ENCODE measurements at places on chromosomes 11 and 22. TPM values are rescaled to one million over a fixed set of nuclear protein-coding genes. Genes with fewer than 3 reads are reported as not detected.

- peaks cover 18% of the 10 kb centered on the region for H3K27me3 ChIP-seq
- no peak for DNase-seq
- H3K4me1 ChIP-seq: no peaks in the 10 kb centered on the region
- H3K27ac ChIP-seq: no peak overlapping the region
- no peaks in the 10 kb centered on the region for H3K36me3 ChIP-seq
These were observed 18.3 kb upstream of the SYT7 start for GRCh38 chr11:61598886-61599868.

- peak overlapping the region; percentile 41 for H3K27ac ChIP-seq
- H3K4me3 ChIP-seq: no peak overlapping the region
- no peaks in the 10 kb centered on the region for H3K27me3 ChIP-seq
- H3K36me3 ChIP-seq: peaks cover 78% of the 10 kb centered on the region
These were observed 73.0 kb upstream of the ADSL start for GRCh38 chr22:40273319-40273718.

The FERMT3 gene
- 169 TPM for total RNA-seq

The NCAM1 gene
- not detected for total RNA-seq

The DYNC2H1 gene
- total RNA-seq: 2.6 TPM

DNA sequence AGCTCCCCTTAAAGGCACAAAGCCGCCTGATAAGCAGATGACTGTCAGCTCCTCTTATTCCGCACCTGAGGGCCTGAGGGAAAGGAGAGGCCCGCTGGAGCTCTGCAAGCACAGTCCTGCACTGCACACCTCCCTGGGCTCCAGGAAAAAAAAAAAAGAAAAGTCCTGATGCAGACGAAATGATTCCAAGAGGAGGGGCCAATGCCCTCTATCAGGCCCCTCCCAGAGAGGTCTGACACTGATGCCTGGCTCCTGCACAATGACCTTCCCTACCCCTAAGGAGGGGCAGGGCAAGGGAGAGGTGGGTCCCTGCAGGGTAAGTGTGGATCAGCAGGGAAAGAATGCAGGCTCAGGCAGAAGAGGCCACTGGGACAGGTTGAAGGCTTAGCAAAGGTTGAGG lies 572.7 kb downstream of the SOX6 start:
- H3K27ac ChIP-seq: no peak overlapping the region
- H3K4me1 ChIP-seq: no peaks in the 10 kb centered on the region
- H3K36me3 ChIP-seq: no peaks in the 10 kb centered on the region
- no peak overlapping the region for H3K4me3 ChIP-seq

GRCh38 chr11:13328286-13328685 lies 50.7 kb downstream of the BMAL1 start:
- DNase-seq: no peak
- no peak overlapping the region for H3K27ac ChIP-seq
- no peak overlapping the region for H3K4me3 ChIP-seq
- H3K4me1 ChIP-seq: peaks cover 15% of the 10 kb centered on the region
- peaks cover 32% of the 10 kb centered on the region for H3K36me3 ChIP-seq

DNA sequence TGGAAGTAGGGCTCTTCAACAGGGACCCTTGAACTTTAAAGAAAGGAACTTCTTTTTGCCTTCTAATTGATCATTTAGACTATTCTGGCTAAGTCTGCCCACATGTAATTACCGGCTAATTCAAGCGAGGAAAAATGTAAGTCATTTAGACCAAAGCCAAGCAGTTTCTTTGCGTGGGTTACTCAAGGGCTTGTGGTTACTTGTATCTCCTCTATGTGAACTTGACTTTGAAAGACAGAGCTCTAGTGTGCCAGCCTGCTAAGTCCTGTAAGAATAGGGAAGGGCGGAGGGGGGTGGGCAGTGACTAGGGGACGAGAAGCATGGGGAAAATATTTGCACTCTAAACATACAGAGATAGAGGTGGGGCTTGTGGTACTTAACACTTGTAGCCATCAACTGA lies 145.2 kb upstream of the TEAD1 start:
- no peak overlapping the region for H3K27ac ChIP-seq
- no peaks in the 10 kb centered on the region for H3K4me1 ChIP-seq
- H3K4me3 ChIP-seq: no peak overlapping the region
- H3K27me3 ChIP-seq: no peaks in the 10 kb centered on the region
- DNase-seq: no peak

DNA sequence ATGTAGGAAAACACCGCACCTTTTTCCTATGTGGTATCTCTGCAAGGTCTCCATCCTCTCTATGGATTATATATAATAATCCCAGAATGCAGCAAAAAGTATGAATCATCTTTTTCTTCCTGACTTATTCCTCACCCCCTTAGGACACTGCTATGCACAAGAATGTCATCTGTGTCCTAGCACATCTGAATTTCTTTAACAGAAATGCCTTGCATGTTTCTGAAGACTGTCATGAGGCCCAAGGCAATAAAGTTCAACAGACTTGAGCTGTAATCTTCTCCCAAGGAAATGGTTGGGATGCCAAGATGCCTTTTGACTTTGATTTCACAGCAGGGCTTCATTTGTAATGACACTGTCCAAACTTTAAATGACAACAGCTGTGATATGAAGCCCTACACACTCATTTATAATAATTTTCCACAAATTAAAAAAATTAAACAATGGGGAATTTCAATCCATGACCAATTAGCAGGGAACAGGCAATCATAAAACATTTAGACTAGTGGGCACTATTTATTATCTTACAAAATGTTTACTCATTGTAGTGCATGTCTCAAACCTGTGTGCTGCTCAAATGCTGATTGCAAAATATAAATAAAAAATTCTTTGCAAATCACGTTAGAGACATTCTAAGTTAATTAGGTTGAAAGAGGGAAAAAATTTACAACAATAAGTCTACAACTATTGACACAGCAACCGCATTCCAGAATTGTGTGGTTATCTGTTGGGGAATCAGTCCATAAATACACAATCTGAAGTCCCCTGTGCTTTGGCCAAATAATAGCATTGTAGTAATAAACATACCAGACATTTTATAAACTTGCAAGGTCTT lies 242.3 kb downstream of the SWAP70 start:
- no peaks in the 10 kb centered on the region for H3K36me3 ChIP-seq
- no peak for DNase-seq
- peaks cover 1% of the 10 kb centered on the region for H3K27me3 ChIP-seq
- no peak overlapping the region for H3K27ac ChIP-seq

GRCh38 chr22:40189997-40190396 lies 12.3 kb downstream of the TNRC6B start:
- peaks cover 57% of the 10 kb centered on the region for H3K4me1 ChIP-seq
- DNase-seq: no peak
- H3K27ac ChIP-seq: no peak overlapping the region
- no peak overlapping the region for H3K4me3 ChIP-seq
- H3K36me3 ChIP-seq: peaks cover 42% of the 10 kb centered on the region

The CHRM1 gene
- not detected for total RNA-seq

GRCh38 chr22:39655004-39655579 lies 84.5 kb downstream of the CACNA1I start:
- H3K36me3 ChIP-seq: no peaks in the 10 kb centered on the region
- no peak overlapping the region for H3K4me3 ChIP-seq
- H3K4me1 ChIP-seq: peaks cover 3% of the 10 kb centered on the region
